ENCODE measurements at places on chromosomes 7 and 10. TPM values are rescaled to one million over a fixed set of nuclear protein-coding genes. Genes with fewer than 3 reads are reported as not detected.
A peak's percentile ranks its signal among the peaks of the same experiment; 100 is the strongest.

- DNase-seq = no peak
These were observed 44.8 kb upstream of the CPXM2 start for GRCh38 chr10:123936426-123936825.

- no peak for DNase-seq
These were observed 1002.3 kb upstream of the KCND2 start for GRCh38 chr7:119270644-119271043.

- DNase-seq = peak; percentile 51
These were observed 347.2 kb upstream of the MKI67 start for GRCh38 chr10:128473396-128473795.

DNA sequence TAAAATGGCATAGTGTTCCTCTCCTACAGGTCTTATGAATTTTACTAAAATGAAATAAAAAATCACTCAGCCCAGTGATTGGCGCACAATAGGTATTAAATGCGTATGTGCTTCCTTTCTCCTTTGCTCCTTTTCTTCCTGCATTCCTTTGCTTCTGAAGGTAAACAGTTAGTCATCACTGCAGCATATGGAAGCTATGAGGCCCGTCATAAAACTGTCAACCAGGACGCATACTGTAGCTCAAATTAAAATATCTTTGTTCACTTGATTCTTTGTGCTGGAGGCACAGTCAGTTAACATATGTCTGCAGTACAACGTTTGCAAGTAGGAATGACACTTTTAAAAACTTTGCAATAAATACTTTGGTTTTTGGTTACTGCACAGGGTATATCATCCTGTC, 374.7 kb downstream of the TCERG1L start:
- no peak for DNase-seq

DNA sequence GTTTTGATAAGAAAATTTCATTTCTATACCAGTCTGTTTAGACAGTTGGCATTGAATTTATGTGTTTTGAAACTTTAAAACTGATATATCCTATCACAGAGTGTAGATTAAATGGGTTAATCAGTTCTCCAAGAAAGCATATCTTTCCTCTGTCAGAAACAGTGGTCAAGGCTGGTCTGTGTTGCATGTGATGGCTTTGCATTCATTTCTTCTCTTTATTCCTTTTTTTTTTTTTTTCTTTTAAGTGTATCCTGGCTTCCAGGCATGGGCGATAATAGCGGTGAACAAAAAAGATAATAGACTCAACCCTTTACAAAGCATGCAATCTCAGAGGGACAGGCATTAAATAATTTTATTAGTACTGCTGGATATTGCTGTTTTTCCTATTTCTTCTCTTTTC, 136.6 kb downstream of the LRRC4 start:
- DNase-seq = no peak

Gene MMD2
- not detected for total RNA-seq

- no peak for DNase-seq
These were observed 312.0 kb upstream of the FZD1 start for GRCh38 chr7:90951986-90952954.

- peak; percentile 73 for DNase-seq
These were observed 384 bp downstream of the DCLRE1C start for GRCh38 chr10:14953424-14954000.

GRCh38 chr7:116265881-116266280, 55.5 kb downstream of the TES start:
- no peak for DNase-seq

Gene FXYD4
- not detected for total RNA-seq

DNA sequence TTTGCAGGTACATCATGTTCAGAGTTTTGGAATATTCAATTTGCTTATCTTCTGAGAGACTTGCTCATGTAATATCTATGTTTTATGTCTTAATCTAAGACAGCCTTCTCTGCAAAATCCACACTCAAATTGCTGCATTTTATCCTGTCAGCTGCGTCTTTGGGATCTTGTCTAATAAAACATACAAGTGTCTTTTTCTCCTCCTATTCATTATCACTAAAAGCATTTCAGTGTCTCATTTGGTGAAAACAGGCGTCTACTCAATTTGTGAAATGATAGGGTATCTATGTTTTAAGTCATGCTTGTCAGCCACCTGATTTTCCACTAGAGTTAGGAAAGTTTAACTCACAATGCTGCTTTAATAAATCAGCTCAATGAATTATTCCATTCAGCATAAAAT, 112.7 kb upstream of the LRRTM3 start:
- DNase-seq = no peak

DNA sequence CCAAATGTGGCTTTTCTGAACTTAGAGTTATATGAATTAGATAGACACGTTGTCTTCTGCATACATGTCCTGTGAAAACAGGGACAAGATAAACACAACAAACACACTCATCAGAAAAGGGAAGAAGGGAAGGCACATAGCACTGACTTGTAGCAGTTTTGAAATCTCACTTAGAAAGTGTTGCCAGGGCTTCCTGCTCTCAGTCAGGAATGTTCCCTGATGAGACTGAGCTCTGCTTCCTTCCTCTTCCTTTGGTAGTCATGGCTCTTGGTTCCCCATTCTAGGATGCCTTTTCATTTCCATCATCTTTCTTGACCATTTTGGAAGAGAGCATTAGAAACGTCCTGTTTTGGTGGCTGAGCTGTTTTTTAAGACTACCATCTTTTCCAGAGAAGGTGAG, 233.8 kb upstream of the LYZL1 start:
- DNase-seq = no peak

Gene CH25H
- 2.4 TPM for total RNA-seq

- no peak for DNase-seq
These were observed 29.6 kb downstream of the ABCB4 start for GRCh38 chr7:87445897-87446296.

DNA sequence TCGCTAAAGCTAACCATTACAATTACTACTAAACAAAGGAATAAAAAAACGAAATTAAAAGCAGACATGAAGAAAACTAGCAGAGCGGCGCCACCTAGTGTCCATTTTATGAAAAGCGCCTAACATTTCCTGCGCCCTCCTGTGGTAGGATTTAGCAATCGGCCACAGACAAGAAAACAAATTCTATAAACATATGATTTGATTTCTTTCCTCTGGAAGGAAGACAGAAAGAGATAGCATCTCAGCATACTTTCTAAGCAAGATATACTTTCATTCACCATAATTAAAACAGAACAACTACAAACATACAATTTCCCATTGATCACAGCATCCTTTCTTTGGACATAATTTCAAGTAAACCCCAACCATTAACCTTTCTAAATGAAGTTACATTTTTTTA, 337.7 kb upstream of the NPVF start:
- DNase-seq = peak; percentile 53

DNA sequence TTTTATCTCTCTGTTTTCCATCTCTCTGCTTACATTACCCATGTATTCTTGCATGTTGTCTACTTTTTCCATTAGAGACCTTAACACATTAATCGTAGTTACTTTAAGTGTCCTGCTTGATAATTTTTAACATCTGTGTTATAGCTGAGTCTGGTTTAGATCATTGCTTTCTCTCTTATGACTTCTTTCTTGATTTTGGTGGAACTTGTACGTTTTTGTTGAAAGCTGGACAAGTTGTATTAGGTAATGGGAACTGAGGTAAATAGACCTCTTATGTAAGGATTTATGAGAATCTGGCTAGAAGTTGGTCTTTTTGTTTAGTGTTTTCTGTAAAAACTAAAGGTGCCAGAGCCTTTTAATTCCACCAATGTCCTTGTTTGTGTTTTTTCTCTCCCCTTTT, 100.8 kb upstream of the LYZL2 start:
- no peak for DNase-seq

Gene ZNF107
- total RNA-seq = 7.1 TPM

- no peak for DNase-seq
These were observed 72.5 kb downstream of the MICALL2 start for GRCh38 chr7:1386623-1387220.

DNA sequence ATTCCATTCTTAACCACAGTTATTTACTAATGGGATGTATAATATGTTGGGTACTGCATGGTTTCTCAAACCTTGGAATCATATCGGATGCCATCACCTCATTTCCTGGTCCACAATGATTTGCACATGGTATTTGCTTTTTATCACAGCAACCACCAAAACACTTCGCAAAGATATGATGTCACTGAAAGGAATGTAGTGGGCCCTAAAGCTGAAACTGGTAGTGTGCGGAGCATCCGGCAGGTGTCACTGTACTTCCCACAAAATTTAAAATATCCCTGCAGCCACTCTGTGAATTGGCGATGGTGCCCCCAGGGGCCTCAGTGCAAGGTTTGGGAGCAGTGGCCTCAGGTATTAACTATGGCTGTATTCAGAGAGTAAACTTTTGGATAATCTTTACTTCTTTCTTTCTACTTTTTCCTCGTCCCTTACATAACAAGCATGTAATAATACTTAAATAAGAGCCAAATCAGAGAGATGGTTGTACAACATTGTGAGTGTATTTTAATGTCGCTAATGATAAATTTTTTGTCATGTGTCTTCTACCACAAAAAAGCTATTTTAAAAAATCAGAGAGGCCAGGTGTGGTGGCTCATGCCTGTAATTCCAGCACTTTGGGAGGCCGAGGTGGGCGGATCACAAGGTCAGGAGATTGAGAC, 66.2 kb downstream of the FAM241B start:
- no peak for DNase-seq

- DNase-seq = no peak
These were observed 551.2 kb downstream of the GALNT17 start for GRCh38 chr7:71682841-71683781.

GRCh38 chr10:48520594-48520993, 84.3 kb downstream of the ARHGAP22 start:
- DNase-seq = no peak

- DNase-seq = peak; percentile 73
These were observed 27.2 kb downstream of the GTF2IRD1 start for GRCh38 chr7:74480861-74481417.

- DNase-seq = no peak
These were observed 186.6 kb downstream of the DPY19L1 start for GRCh38 chr7:34850681-34851080.

- no peak for DNase-seq
These were observed 78.6 kb upstream of the ITGB1 start for GRCh38 chr10:33036670-33037069.

DNA sequence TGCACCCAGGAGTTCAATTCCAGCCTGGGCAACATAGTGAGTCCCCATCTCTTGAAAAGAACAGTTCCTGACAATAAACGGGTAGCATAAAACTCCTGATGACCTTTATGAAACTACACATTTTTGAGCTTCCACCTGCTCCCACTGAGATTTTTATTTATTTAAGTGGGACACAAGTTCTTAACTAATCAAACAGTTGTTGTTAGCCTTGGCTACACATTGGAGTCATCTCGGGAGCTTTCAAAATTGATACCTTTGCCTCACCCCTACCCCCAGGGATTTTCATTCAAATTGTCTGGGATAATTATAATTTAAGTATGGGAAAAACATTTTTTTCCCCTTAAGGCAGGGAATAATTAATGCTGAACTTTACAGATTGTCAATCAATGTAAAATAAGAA, 39.3 kb downstream of the MALSU1 start:
- DNase-seq = no peak

- no peak for DNase-seq
These were observed 41.4 kb upstream of the PNLIPRP3 start for GRCh38 chr10:116385994-116386809.

Gene LRCH4
- total RNA-seq = 56.0 TPM

DNA sequence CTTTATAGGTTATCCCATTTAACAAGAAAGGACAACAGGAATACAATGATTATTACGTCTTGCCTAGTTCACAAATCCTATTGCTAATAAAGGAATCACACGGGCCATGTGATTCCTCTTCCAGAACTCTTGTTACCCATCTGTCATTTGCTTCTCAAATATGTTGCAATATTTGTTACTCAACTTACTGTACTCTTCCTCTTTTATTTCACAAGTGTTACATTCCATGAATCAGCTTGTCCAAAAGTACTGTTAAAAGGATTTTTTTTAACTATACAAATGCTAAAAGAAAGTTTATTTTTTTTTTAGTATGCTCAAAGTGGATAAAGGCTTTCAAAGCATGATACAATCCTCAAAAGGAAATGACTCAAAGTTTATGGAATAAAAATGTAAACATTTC, 3.9 kb upstream of the CD36 start:
- no peak for DNase-seq

Gene CXCL12
- 322 TPM for total RNA-seq

Gene CUTC
- total RNA-seq = 22.4 TPM

DNA sequence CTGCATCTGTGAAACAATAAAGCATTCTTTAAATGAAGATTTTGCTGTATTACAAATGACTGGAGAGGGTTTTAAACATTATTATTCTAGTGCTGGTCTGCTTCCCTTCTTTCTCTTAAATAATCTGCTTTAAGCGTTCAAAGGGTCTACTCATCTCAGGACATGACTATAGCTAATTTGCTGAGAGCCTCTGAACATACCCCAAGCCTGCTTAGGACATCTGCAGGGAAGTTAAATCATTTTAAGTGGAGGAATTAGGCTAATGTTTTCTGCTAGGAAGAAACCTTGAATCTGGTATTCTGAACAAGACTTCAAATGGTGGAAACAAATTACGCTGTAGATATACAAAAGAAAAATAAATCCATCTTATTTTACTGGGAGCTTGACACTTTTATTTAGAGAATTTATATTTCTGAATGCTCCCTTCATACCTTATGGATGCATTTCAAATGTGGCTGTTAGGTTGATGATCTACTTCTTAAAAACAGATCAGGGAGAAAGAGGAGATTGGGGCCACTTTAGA, 124.4 kb upstream of the ITGB1 start:
- no peak for DNase-seq

DNA sequence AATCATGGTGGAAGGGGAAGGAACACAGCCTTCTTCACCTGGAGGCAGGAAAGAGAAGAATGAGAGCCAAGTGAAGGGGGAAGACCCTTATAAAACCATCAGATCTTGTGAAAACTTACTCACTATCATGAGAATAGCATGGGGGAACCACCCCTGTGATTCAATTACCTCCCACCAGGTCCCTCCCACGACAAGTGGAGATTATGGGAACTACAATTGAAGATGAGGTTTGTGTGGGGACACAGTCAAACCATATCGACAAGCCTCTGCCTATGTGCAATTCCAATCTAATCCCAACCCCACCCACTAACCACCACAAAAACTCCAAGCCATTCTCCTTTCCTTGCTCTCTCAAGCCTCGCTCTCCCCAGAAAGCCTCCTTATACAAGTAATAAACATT, 69.2 kb downstream of the TAC1 start:
- no peak for DNase-seq

- DNase-seq = no peak
These were observed 42.9 kb upstream of the SAMD8 start for GRCh38 chr10:75068523-75068922.

- peak; percentile 88 for DNase-seq
These were observed 24.8 kb upstream of the FFAR4 start for GRCh38 chr10:93541402-93542357.

- no peak for DNase-seq
These were observed 90.9 kb upstream of the STK17A start for GRCh38 chr7:43491984-43492383.

DNA sequence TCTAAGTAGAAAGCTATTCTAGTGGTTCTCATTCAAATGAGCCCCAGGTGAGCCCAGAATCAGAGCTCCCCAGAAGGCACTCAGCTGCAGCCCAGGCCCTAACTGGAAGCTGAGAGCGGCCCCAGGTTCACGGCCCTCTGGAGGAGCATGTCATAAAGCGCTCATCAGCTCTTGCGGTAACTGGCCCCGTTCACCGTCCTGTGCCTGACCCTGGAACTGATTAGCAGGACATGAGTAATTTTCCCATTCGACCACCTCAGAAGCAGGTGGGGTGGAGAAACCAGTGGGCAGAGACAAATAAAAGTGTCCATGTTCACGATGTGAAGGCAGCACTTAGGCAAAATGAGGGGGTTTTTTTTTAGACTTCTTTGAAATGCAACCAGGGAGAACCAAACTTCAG, 136.1 kb upstream of the LYZL2 start:
- no peak for DNase-seq

Gene SCIN
- total RNA-seq = 4.2 TPM

Measured in aorta (tissue), 5 donors.